ENCODE measurements at places on chromosomes 16 and 17.
A peak's percentile ranks its signal among the peaks of the same experiment; 100 is the strongest.

DNA sequence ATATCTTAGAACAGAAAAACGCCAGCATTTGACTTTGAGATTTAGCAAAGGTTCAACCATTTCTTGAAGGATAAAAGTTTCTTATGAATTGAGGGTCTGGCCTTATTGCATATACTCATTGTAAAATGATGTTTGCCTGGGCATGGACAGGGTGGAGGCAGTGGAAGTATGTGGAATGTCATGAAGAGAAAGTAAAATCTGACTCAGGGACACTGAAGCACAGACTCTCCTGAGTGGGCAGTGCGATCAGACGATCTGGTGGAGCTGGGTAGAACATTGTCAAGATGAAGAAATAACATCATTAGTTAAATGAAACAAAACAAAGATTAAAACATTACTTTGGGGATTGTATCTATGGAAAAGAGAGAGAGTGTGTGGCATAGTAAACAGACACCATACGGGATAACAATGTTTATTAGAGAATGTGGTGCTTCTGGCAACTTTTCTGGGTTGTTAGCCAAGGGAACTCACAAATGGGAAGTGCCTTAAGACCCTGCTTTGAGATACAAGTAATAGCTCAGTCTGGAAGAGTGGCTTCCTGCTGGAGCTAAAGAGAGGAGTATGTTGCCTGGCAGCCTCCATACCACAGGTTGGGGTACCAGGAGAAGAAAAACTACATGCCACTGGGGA lies 4.4 kb downstream of the MAP3K3 start:
- DNase-seq = no peak

- DNase-seq = no peak
These were observed 23.0 kb downstream of the TSC2 start for GRCh38 chr16:2070576-2071453.

- no peak for DNase-seq
These were observed 23.2 kb downstream of the ITGB3 start for GRCh38 chr17:47276868-47277267.

- peak; percentile 21 for DNase-seq
These were observed 1496.5 kb upstream of the GOT2 start for GRCh38 chr16:60230666-60231065.

GRCh38 chr17:15260376-15261257 lies 4.5 kb downstream of the PMP22 start:
- peak; percentile 96 for DNase-seq

GRCh38 chr16:801584-802363 lies 1.2 kb upstream of the GNG13 start:
- DNase-seq = no peak

DNA sequence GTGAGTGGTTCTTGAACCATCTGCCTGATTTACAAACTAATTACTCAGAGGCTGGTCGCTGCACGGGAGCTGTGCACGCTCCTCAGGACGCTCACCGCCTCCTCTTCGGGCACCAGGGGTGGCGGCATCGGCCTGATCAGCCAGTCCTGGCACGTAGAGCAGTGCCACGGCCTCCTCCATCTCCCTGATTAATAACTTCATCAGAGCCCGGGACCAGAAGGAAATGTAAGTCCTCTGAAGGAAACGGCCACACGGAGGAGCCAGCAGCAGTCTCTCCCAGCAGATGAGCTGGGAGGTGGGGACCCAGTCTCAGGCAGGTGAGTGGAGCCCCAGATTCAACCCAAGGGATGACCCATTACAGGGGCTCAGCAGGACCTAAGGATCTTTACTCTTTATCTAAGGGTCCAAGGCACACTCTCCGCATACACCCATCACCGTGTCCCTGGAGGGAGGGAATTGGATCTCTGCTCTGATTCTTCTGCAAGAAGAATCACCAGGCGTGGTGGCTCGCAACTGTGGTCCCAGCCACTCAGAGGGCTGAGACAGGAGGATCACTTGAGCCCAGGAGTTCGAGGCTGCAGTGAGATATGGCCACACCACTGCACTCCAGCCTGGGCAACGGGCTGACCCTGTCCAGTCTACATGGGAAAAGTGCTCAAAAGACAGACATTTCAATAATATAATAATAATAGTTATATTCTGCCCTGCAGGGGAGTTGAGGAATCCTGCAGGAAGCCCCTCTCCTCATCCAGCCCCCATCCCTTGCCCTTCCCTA lies 366.5 kb downstream of the SEC14L1 start:
- DNase-seq = no peak

GRCh38 chr16:29906520-29907244 lies 6.4 kb downstream of the ASPHD1 start:
- no peak for DNase-seq

DNA sequence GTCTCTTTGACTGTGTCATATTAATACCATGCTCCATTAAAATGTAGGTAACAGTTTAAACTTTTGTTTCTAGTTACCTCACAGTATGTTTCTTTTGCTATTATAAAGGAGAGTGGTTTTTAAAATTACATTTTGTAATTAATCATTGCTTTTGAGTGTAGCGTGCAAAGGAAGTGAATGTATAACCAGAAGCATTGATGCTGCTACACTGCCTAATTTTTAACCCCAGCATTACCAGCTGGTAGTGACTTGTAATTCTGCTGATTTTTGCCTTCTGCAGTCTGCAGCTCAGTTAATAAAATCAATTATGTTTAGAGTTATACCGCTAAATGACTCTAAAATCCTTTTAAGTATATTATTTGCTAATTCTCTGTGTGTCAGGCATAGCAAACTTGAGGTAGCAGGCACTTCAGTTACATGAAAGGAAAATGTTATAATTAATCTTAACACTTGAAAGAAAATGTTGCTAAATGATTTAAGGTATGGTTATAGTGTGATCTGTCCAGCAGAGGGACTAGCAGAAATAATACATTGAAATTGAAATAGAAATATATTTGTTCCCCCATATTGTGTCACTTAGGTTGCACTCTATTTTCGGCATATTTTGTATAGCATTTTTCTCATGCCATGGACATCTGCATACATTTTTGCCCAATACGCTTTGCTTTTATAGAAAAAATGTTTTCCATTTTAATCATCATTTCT lies 388.5 kb downstream of the CNTNAP4 start:
- DNase-seq = no peak

GRCh38 chr17:61581611-61582349 lies 9.2 kb downstream of the NACA2 start:
- no peak for DNase-seq

DNA sequence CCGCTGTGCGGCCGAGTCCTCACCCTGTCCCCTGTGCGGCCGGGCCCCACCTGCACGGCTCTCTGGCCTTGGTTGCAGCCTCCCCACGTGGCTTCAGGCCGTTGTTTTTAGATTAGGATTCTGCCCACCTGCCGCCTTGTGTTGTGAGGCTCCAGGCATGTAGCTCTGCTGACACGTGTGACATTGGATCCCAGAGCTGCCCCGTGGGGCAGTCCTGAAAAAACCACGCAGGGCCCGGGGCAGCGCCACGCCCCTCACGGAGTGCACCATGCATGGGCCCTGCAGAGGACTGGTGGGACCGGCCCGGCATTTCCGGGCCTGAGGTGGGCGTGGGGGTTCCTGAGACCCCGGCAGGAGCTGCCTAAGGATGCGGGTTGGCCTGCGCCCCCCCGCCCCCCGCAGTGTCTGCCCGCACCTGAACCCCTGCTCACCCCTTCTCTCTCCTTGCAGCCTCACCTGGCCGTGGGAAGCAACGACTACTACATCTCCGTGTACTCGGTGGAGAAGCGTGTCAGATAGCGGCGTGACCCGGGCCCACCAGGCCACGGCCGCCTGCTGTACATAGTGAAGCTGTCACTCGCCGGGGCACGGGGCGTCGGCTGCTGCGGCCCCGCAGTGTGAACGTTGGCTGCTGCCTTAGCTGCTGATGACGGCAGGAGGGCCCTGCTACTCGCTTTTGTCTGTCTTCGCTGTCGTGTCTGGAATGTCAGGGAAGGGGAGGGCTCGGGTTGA lies 27.7 kb upstream of the CHMP6 start:
- DNase-seq = no peak
